CD4-positive, alpha-beta T cell (primary cell): ENCODE measurements at places on chromosomes 16 and 17. TPM values are rescaled to one million over a fixed set of nuclear protein-coding genes. Genes with fewer than 3 reads are reported as not detected.

Gene FKBP10
- not detected for total RNA-seq

- H3K4me3 ChIP-seq, result no peak overlapping the region
- H3K27ac ChIP-seq, result no peak overlapping the region
- H3K36me3 ChIP-seq, result no peaks in the 10 kb centered on the region
- H3K4me1 ChIP-seq, result no peaks in the 10 kb centered on the region
- no peaks in the 10 kb centered on the region for H3K27me3 ChIP-seq
Measured at GRCh38 chr17:74408815-74409214, 23.1 kb upstream of the GPRC5C start.

Gene COX4I1
- 749 TPM for total RNA-seq

Gene PROCA1
- total RNA-seq, result 3.5 TPM

GRCh38 chr17:73759324-73759723 lies 115.1 kb upstream of the SDK2 start:
- no peak for DNase-seq
- H3K27me3 ChIP-seq, result no peaks in the 10 kb centered on the region
- peaks cover 14% of the 10 kb centered on the region for H3K4me1 ChIP-seq
- H3K27ac ChIP-seq, result no peak overlapping the region
- H3K4me3 ChIP-seq, result no peak overlapping the region
- H3K36me3 ChIP-seq, result no peaks in the 10 kb centered on the region

Gene ARL5C
- not detected for total RNA-seq

DNA sequence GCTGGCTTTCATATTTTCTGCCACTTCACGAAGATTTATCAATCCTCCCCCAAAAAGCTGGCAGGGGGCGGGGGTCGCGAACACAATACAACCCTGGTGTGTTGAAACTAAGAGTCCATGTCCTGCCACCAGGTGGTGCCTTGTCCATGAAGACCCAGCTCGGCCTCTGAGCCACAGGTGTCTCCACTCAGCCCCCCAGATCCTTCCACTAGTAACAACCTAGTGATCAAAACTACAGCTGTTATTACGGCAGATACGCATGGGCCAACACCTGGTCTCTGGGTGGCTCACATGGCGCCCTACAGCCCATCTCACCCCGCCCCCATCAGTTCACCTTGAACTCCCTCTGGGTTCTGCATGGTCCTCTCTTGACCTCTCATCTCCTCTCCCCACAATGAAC lies 27.7 kb downstream of the USP7 start:
- H3K4me3 ChIP-seq, result no peak overlapping the region
- no peak overlapping the region for H3K27ac ChIP-seq
- DNase-seq, result no peak
- no peaks in the 10 kb centered on the region for H3K27me3 ChIP-seq
- H3K36me3 ChIP-seq, result peaks cover 3% of the 10 kb centered on the region

Gene DOC2A
- total RNA-seq, result 0.14 TPM

- no peaks in the 10 kb centered on the region for H3K36me3 ChIP-seq
- DNase-seq, result no peak
- H3K4me3 ChIP-seq, result no peak overlapping the region
- no peaks in the 10 kb centered on the region for H3K4me1 ChIP-seq
- H3K27ac ChIP-seq, result no peak overlapping the region
- H3K27me3 ChIP-seq, result no peaks in the 10 kb centered on the region
Measured at GRCh38 chr17:14510136-14510535, 209.3 kb downstream of the HS3ST3B1 start.

- H3K4me1 ChIP-seq, result peaks cover 18% of the 10 kb centered on the region
- no peak overlapping the region for H3K27ac ChIP-seq
- H3K36me3 ChIP-seq, result no peaks in the 10 kb centered on the region
- H3K4me3 ChIP-seq, result no peak overlapping the region
Measured at GRCh38 chr16:47017636-47018035, 44.2 kb upstream of the DNAJA2 start.
